ENCODE measurements at places on chromosomes 12 and 14.

DNA sequence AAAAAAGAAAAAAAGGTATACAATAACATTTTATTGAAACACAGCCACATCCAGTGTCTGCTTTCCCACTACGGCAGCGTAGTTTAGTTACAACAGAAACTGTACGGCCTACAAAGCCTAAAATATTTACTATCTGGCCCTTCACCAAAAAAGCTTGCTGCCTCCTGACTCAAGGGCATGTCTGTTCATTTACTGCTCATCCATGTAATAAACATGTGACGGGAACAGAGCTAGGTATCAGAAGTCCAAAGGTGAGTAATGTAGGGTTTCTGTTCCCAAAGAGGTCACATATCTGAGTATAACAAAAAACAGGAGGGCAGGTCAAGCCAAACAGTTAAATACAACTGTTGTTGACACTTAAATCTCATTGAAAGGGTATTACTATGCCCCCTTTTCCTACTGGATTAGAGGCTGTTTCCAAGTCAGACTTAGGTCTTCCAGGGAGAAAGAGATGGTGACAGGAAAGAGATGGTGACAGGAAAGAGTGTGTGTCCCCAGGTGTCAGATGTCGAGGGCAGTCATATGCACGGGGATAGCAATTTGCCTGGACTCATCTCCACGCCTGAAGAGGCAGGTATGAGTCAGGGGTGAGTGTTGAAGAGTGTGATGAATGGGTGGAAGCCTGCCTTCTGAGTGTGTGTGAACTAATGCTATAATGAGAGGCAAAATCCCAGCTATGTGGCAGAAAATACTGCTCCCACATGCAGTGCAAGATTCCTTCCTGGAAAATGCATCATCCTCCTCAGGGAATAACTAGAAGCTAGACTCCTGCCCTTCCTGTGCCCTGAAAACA, 77.7 kb downstream of the MAP3K9 start:
- no peak for DNase-seq

- no peak for DNase-seq
Measured at GRCh38 chr12:27998170-27998569, 25.6 kb upstream of the PTHLH start.

GRCh38 chr12:24898606-24899005, 50.3 kb downstream of the BCAT1 start:
- DNase-seq, result no peak

DNA sequence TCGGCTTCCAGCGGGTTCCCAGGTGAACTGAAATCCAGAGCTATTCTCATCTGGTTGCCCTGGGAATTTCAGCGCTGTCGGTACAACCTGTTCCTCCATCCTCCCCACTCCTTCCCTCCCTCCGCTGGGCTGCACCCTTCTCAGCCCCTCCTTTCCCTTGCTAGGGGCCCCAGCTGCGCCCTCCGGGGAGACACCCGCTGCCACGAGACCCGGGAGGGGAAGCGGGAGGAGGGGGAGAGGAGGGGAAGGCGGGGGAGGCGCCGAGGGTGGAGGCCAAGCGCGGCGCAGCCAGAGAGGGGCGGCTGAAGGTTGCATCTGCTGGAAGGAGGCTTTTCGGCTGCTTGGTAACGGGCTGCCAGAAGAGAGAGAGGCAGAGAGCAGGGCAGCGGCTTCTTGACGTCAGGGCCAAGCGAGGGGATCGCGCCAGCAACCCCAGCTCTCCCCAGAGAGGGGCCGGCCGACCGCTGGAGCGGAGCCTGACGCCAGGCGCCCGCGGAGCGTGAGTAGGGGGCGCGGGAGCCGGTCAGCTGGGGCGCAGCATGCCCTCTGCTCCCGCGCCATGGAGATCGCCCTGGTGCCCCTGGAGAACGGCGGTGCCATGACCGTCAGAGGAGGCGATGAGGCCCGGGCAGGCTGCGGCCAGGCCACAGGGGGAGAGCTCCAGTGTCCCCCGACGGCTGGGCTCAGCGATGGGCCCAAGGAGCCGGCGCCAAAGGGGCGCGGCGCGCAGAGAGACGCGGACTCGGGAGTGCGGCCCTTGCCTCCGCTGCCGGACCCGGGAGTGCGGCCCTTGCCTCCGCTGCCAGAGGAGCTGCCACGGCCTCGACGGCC, at the start of gene KCNA5:
TSS of gene KCNA5 (plus strand) at position 291 of the 831 bp plus-strand sequence. CDS start at position 560, 269 bp downstream.
- DNase-seq, result no peak

DNA sequence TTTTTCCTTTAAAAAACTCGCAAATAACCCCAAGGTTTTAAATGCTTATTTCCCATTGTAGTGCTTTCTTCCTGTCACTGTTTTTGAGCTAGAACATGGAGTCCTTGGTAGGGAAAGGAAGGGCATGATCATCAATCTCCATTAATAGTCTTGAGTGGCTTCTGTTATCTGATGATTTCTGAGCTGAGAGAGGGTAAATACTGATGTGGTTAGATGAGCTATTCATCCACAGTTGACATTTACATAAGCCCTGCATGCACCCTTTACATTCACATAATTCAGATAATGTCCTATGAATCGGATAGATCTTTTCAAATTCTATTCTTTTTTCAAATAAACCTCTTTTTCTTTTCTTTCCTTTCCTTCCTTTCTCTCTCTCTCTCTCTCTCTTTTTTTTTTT, 81.4 kb downstream of the NTN4 start:
- DNase-seq, result no peak

DNA sequence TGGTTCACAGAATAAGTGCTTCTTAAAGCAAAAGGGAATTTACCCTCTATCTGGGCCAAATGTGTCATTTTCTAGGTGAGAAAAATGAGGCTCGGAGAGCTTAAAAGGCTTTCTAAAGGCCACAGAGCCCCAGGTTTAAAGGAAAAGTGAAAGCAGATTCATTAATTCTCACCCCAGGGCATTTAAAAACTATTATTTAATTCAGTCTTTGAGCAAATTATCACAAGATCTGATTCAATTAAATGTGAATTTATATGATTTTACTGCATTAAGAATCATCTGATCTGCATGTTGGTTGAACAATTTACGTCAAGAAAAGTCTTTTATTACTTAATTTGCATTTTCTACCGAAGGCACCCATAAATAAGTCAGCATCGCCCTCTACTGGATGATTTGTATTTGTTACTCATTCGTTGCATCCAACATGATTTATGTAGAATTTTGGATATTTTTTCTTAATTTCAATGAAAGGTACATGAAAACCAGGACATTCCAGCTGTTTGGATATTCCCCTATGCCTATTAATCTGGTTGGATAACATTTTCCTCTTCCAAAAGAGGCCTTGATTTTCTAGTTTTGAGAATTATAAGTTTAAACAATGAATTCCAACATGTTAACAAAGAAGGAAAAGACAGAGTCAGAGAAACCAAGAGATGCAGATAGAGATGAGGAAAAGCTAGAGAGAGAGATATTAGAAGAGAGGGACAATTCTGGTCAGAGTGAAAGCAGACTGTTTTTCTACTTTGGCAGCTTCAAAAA, 19.1 kb upstream of the DHRS7 start:
- no peak for DNase-seq

DNA sequence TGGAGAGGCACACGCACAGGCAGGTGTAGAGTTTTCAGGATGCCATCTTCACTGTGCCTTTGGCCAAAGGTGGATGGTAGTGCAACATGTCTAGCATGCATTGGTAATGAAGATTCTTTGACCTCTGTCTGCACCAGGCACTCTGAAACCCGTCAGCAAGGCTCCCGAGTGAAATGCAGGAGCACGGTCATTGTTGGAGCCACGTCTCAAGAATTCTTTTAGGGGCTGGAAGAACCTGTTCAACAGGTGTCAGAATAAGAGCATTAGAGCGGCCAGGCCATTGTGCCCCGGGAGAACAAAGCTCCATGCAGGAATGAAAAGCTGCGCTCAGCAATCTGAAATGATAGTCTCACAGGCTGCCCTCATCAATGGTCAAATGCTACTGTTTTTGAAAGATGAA, 40.2 kb upstream of the DICER1 start:
- no peak for DNase-seq

- DNase-seq, result no peak
Measured at GRCh38 chr12:3223601-3224529, 146.7 kb downstream of the TSPAN9 start.

GRCh38 chr12:89949457-89950195, 241.0 kb upstream of the ATP2B1 start:
- no peak for DNase-seq

- no peak for DNase-seq
Measured at GRCh38 chr12:84698576-84699333, 213.8 kb downstream of the SLC6A15 start.

DNA sequence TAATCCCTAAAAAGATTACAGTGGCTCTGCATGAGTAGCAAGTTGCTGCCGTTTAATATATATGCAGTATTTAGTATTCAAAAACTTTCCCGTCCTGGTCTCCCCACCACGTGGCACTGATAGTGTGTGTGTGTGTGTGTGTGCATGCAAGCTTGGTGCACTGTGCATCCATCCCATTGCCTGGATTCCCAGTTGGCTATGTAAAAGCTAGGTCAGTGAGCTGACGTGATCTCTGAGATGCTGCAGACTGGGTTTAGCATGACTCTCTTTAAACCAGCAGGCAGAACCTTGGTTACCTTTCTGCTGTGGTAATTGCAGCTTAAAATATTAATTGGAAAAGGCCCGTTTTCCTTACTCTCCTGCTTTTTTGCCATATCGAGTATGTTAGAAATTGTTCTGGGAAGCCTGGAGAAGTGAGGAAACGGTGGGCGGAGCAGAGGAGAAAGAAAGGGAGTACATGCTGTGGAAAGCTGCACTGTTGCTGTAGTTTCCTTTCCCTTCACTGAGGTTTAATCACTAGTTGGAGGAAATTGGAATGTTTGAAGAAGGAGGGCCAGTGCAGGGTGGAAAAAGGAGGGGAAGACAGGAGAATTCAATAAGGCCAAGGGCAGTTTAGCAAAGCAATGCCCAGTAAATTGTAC, 4.0 kb upstream of the CNTN1 start:
- no peak for DNase-seq

GRCh38 chr12:130947028-130947613, 6.6 kb upstream of the ADGRD1 start:
- DNase-seq, result no peak

GRCh38 chr14:92685784-92686355, 62.6 kb downstream of the LGMN start:
- DNase-seq, result no peak

DNA sequence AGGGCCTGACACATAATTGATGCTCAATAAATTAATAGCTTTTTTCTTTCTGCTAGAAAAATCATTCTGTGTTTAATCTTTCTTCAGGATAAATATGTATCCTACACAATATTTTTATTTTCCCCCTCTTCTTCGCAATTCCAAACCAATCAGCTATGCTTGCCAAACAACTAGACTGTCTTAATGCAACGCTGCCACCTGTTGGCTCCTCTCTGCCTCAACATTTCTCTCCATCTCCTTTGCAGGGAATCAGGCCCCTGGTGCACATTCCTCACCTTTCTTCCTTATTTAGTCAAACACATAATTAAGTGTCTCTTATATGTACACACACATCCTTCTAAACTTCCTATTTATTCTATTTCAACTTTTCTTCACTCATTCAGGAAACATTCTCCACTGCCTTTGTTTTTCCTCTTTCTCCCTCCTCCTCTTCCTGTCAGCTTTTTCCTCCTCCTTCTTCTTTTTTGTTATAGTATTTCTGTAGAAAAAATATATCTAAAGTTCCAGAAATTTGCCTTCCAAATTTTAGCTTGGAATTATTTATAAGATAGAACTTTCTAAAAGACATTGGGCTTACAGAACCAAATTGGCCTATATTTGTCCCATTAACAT, 406.0 kb downstream of the PRKD1 start:
- DNase-seq, result no peak

DNA sequence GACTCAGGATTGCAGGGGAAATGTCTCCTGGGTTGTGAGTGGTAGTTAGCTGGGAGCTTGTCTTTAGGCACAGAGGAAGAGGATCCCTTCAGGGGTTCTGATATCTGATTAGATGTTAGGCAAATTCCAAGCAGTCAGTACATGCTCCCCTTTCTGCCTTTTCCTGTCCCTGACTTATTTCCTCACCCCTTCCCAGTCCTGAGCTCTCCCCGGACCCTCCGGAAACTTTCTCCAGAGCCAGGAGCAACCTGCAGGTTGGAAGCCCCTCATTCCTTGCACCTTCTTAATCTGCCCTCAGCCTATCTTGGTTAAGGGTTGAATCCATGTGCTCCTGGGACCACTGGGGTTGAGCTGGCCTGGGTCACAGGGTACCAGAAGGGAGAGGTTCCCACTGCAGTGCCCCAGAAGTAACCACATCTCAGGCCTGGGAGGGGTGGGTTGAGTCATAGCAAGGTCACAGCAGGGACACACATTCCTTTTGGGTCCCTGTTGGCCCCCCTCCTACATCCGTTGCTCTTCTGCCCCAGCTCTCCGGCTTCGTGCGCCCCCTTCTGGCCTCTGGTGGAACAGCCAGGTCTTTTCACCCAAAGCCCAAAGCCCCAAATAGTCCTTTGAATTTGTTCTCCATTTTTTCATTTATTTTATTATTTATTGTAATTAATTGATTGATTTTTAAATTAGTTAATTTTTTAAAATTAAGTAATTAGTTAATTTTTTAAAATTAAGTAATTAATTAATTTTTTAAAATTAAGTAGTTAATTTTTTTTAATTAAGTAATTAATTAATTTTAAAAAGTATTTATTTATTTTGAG, 1.8 kb downstream of the IGFBP6 start:
- peak; percentile 93 for DNase-seq

GRCh38 chr14:100669468-100669867, 57.2 kb upstream of the DLK1 start:
- no peak for DNase-seq

DNA sequence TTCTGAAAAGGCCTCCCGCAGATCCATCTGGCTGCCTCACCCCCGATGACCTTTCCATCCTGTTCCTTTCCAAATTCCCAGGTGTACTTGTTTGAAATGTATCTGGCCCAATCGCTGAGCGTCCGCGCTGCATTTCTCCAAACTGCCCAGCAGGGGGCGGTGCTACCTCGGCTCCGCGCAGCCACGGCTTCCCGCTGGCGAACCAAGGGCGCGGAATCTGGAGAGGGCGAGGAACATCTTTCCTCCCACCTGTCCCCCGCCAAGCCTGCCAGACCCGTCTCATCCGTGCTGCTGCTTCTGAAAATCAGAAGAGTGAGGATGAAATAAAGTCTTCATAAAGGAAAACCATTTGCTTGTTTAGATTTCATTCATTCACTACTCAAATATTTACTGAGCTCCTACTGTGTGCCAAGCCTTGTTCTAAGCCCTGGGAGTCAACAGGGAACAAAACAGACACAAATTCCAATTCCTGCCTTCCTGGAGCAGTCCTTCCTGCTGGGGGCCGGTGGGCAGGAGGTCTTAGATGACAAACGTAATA, 16.8 kb upstream of the MYL2 start:
- peak; percentile 77 for DNase-seq

DNA sequence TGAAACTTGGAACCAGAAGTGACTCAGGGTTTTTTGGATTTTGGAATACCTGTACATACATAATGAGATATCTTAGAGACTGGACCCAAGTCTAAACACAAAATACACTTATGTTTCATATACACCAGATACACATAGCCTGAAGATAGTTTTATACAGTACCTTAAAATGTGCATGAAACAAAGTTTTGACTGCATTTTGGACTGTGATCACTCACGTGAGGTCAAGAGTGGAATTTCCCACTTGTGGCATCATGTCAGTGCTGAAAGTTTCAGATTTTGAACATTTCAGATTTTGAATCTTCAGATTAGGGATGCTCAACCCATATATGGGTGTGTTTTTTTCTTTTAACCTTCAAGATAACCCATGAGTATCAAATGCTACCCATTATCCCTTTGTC, 6.6 kb downstream of the SBNO1 start:
- no peak for DNase-seq

- DNase-seq, result no peak
Measured at GRCh38 chr12:28941248-28941647, 207.8 kb upstream of the FAR2 start.

Measured in activated T-cell treated with anti-CD3 and anti-CD28 coated beads, Interleukin-2, amount 50 U/mL, for 24 hours (primary cell).